ENCODE measurements at places on chromosomes 11 and 22.
A peak's percentile ranks its signal among the peaks of the same experiment; 100 is the strongest.

GRCh38 chr11:2730272-2731129, 30.7 kb upstream of the KCNQ1OT1 start:
- no peak for DNase-seq

GRCh38 chr11:20162824-20163782, 2.8 kb upstream of the DBX1 start:
- DNase-seq: no peak

DNA sequence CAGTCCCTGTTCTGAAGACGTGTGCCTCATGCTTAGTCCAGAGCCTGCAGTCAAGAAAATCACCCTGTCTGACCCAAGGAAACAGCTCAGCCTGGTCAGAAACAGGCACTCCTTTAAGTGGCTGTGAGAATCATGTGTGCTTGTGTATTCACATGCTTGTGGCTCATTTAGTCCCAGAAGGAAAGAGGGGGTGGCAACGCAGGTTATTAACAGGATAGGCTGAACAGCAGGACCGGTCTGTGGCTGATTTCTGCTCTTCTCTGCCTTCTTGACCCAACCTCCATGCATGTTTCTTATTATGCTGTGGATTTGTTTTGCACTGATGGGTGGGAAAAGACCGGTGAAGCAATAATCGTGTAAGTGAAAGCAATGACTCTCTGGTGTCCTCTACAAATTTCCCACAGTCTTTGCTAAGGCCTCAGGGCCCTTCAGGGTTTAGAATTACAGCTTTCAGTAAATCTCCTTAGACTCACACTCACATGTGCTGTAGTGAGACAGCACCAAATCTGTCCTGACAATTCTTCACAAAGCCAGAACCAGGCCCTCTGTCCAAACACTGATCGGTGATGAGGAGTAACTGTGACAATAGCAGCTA, 288.1 kb downstream of the ETS1 start:
- no peak for DNase-seq

DNA sequence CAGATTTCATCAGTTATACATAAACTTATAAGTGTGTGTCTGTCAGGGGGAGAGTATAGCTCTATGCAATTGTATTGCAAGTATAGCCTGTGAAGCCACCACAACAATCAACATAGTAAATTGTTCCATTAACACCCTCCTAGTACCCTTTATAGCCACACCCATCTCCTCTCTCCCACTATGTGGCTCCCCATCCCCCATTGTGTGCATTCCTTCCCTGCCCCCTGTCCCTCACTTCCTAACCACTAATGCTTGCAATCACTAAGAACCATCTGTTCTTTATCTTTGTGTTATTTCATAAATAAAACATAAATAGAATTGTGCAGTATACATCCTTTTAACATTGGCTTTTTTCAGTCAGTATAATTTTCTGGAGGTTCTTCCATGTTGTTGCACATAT, 83.1 kb upstream of the SLC5A12 start:
- no peak for DNase-seq

- no peak for DNase-seq
These were observed 11.5 kb downstream of the ST13 start for GRCh38 chr22:40844951-40845350.

DNA sequence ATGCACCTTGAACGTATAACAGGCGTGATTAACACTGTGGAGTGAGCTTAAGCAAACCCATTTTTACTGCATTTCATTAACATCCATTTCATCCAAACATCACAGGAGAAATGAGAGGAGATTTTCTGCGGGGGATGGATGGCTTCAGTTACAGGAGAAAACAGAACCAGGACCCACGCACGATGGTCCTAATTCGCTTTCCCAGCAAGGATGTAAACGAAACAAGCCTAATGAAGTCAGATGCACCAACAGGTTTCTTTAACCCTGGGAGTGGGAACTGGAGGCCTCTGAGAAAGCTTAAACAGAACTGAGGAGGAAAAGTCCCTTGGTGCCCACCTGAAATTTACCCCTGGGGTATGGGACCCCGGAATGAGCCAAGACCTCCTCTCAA, 2.7 kb downstream of the CADM1 start:
- no peak for DNase-seq

- no peak for DNase-seq
These were observed 10.1 kb downstream of the ATP5MG start for GRCh38 chr11:118411530-118411929.

GRCh38 chr22:44068422-44069191, 44.5 kb downstream of the PARVB start:
- DNase-seq: peak; percentile 39

- DNase-seq: no peak
These were observed 114.7 kb downstream of the CSTPP1 start for GRCh38 chr11:47051217-47051616.

DNA sequence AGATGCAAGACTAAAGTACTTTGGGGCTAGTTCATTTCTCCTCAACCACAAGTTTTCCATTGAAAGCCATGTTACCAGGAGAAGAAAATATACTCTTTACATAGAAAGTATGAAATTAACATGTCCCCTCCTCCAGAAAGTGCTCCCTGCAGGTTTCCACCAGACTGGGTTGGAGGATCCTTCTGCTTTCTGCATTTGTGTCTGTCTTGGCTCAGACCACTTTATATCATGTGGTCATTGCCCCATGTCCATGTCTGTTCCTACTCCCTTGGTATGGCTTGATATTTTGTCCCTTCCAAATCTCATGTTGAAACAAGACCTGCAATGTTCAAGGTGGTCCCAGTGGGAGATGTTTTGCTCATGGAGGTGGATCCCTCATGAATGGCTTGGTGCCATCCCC, 28.4 kb upstream of the ACER3 start:
- no peak for DNase-seq

GRCh38 chr11:67027483-67027930, 4.6 kb downstream of the SYT12 start:
- DNase-seq: no peak

GRCh38 chr11:112630496-112630895, 330.7 kb upstream of the NCAM1 start:
- DNase-seq: no peak

Measured in CD4-positive, alpha-beta T cell treated with Interleukin-12 subunit alpha and Interleukin-12 subunit beta, for 1 hour (primary cell).